ENCODE measurements at places on chromosomes 12 and 14. TPM values are rescaled to one million over a fixed set of nuclear protein-coding genes. Genes with fewer than 3 reads are reported as not detected.

DNA sequence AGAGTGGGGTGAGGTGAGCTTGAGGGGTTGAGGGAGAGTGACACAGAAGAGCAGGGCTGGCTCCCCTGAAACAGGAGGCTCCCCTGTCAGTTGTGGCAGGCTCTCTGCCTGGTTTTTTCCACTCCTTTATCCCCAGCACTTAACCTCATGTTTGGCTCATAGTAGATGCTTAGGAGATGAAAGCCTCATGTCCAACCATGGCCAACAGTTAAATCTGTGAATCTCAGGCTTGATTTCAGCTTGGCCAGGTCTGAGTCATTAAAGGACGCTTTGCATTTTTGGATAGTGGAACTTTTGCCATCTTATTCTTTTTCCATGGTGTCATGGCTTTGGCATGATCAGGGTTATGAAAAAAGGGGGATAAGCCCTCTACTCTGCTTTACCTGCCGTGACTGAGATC, 117.2 kb downstream of the CACNA1C start:
- DNase-seq: no peak
- H3K4me3 ChIP-seq: no peak overlapping the region
- H3K36me3 ChIP-seq: no peaks in the 10 kb centered on the region
- H3K27me3 ChIP-seq: no peaks in the 10 kb centered on the region
- peak overlapping the region; percentile 44 for H3K27ac ChIP-seq

The CLEC1B gene
- not detected for total RNA-seq

DNA sequence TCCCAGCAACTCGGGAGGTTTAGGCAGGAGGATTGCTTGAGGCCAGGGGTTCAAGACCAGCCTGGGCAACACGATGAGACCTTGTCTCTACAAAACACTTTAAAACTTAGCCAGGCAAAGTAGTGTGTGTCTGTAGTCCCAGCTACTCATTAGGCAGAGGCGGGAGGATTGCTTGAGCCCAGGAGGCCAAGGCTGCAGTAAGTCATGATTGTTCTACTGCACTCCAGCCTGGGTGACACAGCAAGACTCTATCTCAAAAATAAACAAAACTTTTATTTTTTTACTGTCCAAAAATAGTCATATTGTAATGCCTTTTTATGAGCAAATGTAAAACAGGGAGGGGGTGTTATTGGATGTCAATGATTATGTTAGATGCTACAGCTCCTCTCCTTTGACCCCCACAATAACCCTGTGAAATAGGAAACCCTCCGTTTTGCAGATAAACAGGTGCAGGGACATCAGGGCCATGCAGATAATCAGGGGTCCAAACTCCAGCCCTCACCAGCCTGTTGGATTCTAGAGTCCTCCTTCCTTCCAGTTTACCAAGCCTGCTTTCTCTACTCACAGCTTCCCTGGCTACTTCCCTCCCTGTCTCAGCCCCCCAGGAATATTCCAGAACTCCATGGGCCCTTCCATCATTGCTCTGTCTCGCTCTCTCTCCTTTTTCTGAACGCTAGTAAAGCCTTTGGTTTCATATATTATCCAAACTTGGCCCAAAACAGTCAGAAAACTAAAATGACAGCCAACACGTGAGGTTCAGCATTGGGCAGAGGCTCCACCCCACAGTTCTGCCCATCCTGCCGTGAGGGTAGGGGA, 5.9 kb upstream of the FBLN5 start:
- peak overlapping the region; percentile 71 for H3K27ac ChIP-seq
- DNase-seq: no peak
- no peaks in the 10 kb centered on the region for H3K36me3 ChIP-seq
- H3K4me3 ChIP-seq: peak overlapping the region; percentile 19
- H3K27me3 ChIP-seq: no peaks in the 10 kb centered on the region

The MAP3K9 gene
- 0.63 TPM for total RNA-seq

The ABHD12B gene
- total RNA-seq: not detected

All from thoracic aorta (tissue), 2 donors.